Mammary epithelial cell (primary cell): ENCODE measurements at places on chromosomes 3 and 15. TPM values are rescaled to one million over a fixed set of nuclear protein-coding genes. Genes with fewer than 3 reads are reported as not detected.

DNA sequence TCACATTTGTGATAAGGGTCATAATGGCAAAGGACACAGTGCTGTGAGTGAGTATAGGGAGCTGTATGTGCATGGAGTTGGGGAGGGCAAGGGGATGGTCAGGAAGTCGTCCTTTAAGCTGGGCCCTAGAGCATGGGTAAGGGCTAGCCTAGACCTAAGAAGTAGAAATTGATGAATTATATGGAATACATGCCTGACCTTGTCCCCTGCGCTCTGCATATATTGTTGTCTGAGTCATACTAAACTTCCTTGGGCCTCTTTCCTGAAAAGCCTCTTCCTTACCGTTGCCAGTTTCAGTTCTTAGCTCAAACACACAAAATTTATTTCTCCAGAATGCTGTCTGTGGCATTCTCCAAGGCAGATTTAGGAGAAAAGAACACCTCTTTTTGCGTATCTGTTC, 4.6 kb downstream of the SNRK start:
- peak; percentile 31 for DNase-seq

- DNase-seq, result no peak
These were observed 26.5 kb upstream of the MINDY4B start for GRCh38 chr3:150931745-150932144.

DNA sequence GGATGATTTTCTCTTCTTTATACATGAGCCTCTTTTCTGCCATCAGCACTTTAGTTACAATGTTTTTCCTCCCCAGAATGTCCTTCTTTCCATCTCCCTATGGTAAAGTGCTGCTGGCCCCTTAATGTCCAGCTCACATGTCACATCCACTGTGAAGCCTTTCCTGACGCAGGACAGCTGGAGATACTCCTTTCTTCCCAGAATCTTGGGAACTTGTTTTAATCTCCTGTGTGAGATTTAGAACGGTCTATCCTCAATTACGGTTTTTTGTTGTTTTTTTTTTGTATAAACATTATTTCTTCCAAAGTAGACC, 147.7 kb upstream of the TSC22D2 start:
- DNase-seq, result no peak

- DNase-seq, result peak; percentile 13
These were observed 654.4 kb upstream of the ADAMTS9 start for GRCh38 chr3:65342084-65342683.

DNA sequence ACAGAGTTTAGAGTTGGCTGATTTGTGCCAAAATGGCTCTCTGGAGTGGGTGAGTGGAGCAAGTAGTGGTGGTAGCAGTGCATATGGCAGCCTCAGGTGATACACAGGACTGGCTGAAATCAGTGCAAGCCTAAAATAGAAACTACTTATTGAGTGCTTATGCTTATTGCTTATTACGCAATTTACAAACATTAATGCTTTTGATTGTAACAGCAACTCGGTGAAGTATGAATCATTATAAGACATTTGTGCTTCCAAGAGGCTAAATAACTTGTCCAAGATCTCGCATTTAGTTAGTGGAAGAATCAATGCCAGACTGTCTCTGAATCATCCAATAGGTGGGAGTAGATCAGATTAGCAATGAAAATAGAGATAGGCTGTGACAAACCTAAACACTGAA, 353.8 kb downstream of the NAALADL2 start:
- DNase-seq, result peak; percentile 78

DNA sequence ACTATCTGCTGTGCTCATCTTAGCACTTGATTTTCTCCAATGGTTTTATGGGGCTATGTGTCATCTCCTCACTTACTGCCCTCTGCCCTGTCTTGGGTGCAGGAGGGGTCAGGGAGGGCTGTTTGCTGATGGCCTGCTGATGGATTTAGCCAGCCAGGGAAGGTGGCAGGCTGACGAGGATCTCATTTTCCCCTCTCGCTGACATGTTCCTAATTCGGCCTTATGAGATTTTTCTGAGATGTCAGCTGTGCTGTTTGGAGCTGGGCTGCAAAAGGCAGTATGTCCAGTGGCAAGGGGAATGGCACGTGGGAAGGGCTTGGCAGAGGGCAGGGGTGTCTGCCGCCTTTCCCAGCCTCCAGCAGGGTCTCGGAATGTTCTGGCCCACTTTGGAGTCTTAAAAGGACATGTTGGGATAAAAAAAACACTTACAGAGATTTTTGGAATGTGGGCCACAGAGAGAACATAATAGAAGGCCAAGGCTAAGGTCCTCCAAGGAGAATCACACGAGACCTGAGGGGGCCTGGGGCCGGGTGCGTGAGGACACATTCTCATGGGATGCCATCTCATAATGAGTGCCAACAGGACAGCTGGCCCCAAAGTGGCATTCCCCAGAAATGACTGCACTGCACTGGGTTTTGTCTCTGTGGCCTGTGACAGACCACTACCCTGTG, 303.8 kb downstream of the TLE3 start:
- DNase-seq, result no peak

DNA sequence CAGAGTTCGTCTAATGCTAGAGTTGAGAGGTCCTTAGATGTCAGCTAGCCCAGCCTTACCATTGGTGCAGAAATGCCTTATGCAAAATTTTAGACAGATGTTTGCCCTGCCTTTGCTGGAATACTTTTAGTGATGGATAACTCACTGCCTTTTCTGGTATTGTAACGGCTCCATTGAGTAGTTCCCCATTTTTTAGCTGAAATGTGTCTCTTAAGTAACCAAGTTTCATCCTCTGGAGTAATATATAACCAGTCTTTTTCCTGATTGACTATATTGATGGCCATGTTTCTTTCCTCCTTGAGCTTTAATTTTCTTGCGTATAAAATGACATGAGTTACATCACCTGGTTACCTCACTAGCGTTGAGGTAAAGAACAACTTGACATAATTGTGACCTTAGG, 45.0 kb downstream of the SNRK start:
- DNase-seq, result no peak

- peak; percentile 59 for DNase-seq
These were observed 325.3 kb upstream of the DPH6 start for GRCh38 chr15:35871282-35871681.

- DNase-seq, result no peak
These were observed 28.7 kb upstream of the PIGZ start for GRCh38 chr3:196997311-196997710.

GRCh38 chr3:48655606-48656005, 7.1 kb downstream of the CELSR3 start:
- DNase-seq, result no peak

DNA sequence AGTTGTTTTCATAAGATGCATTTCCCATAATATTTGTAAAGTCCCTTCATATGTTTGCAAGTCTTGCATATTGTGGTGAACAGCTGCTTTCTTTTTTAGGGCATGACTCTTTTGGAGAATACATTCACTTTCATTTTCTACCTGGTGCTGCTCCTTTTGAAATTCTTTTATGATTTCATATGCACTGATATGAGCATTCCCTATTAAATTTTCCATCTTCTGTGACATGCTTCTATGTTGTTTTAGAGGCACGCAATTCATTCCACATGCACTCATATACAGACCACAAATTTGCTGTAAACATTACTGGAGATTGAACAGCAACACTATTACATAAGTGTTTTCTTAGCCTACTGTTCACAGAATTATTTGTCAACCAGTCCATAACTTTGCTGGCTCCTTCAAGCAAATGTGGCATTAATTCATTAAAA, 92.8 kb upstream of the TNFSF10 start:
- no peak for DNase-seq

GRCh38 chr3:150613709-150614480, 10.8 kb downstream of the SELENOT start:
- DNase-seq, result no peak

DNA sequence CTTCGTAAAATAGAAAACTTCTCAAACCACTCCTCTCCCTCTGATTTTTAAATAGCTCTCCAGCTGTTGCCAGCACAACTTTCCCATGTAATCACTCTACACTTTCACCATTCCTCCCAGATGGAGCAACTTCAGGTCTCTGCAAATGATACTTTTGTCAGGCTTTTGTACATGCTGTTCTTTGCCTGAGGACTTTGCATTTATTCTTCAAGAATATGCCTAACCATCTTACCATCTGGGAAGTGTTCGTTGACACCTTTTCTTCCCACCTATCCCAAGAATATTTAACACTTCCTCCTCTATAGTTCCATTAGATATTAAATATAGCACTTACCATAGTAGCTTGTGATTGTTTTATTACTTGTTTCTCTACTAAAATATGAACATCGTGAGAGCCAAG, 703.7 kb downstream of the CADM2 start:
- DNase-seq, result no peak

GRCh38 chr3:45670991-45671390, 18.2 kb upstream of the SACM1L start:
- DNase-seq, result no peak

DNA sequence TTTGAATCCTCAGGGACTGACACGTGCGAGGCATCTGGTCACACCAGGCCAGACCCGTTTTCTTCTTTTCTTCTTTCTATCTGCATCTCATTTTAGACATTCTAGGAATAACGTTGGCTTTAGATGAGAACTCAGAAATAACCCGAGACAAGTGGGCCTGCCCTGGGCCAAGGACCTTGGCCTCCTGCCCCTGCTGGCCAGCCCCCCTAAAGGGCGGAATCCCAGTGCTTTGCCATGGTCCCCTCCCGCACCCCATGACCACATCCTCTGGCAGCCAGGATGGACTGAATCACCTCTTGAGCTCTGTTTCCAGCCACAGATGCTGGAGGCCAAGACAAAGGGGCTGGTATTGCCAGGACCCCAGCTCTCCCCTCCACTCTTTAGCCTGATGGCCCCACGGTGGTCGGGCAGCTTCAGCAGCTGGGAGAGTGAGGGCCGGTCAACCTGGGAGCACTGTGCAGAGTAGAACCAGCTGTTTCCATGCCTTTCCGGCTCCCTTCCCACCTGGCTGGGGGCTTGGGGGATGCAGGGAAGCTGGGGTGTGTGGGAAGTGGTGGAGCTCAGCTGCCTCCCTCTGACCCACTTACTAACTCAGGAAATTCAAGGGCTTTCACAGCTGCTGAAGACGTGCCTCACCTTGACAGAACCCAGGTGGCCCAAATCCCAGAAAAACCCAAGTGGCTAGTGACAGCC, 190.9 kb downstream of the FAM43A start:
- DNase-seq, result no peak

DNA sequence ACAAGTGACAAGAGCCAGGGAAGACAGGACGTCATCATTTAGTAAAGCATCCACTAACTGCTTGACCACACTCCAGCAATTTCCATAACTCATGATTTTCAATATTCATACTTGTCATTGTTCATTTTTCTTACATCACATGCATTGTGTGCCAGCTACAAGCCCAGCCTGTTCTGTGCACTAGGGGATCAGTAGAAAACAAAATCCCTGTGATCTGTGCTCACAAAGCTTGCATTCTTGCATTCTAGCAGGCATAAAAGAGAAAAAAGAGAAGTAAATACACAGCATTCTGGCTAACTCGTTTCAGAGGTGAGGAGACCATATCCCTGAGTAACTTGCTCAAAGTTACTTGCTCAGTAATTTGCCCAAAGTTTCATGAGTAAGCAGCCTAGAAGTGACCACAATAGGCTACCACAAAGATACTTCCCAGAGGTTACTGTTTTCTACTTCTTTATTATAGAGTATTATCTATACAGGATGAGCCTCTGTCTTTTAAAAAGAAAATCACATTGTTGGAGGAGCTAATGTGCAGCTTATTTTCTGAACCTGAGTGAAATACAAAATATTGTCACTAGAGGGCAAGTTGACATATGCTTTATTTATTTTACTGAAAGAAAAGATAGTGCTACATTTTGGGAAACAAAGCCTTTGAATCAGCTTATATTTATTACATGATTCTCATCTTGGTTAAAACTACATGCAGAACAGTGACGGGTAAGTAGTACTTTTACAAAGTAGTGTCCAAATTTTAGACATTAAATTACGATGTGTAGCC, 701.4 kb upstream of the LMCD1 start:
- no peak for DNase-seq

DNA sequence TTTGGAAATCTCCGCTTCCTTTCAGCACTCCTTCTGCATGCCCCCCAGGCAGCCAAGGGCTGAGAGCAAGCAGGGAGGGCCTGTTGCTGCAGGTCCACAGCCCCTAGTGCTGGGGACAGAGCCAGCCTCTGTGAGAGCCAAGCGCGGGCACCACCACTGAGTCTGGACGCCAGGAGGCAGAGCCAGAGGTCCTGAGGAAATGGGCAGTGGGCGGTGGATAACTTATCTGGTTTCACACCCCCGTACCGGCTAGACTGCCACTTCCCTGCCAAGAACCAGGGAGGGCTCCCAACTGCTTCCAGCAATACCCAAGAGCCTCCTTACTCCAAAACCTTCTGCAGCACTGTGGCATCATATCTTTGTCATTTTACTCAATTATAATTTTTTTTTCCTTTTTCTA, 141.6 kb upstream of the IGF1R start:
- DNase-seq, result no peak

GRCh38 chr3:11072631-11073030, 80.1 kb downstream of the SLC6A1 start:
- no peak for DNase-seq

- DNase-seq, result no peak
These were observed 16.4 kb downstream of the TGFBR2 start for GRCh38 chr3:30622790-30623189.

DNA sequence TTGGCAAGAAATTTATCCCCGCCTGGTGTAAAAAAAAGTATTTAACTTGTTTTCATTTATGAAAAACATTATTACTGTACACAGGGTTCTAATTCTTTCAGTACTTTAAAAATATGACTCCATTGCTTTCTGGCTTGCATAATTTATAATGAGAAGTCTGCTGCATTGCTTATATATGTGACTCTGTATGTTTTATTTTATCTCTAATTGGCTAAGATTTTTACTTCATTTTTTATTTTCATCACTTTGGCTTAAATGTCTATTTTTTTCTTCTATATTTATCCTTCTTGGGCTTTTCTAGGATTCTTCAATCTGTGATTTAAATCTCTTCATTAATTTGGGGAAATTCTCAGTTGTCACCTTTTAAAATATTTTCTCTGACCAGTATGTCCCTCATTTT, 636.6 kb upstream of the NR2F2 start:
- DNase-seq, result no peak

DNA sequence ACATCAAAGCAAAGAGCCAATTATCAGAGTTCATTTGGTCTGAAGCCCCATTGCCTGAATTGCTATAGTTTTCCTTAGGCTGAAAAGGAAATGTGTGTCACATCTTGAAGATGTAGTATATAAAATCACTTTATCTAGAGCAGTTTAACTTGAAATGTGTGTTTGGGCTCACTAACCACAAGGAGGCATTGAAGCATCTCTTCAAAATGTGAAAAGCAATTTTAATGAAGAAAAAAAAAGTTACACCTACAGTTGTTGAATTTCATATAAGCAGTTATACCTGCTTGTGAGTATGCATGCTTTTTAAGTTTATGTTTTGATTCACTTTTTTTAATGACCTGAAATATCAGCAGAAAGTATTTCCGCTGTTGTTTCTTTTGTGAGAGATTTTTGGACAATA, 129.3 kb downstream of the IQCH start:
- DNase-seq, result no peak

The ANKRD63 gene
- polyA plus RNA-seq, result not detected

The TMEM212 gene
- not detected for polyA plus RNA-seq

The CTSH gene
- polyA plus RNA-seq, result 33.6 TPM

The AP2M1 gene
- 441 TPM for polyA plus RNA-seq

The EPHB3 gene
- polyA plus RNA-seq, result 8.2 TPM

The CLDN11 gene
- 0.34 TPM for polyA plus RNA-seq
